ENCODE measurements at places on chromosomes 6 and 20.

DNA sequence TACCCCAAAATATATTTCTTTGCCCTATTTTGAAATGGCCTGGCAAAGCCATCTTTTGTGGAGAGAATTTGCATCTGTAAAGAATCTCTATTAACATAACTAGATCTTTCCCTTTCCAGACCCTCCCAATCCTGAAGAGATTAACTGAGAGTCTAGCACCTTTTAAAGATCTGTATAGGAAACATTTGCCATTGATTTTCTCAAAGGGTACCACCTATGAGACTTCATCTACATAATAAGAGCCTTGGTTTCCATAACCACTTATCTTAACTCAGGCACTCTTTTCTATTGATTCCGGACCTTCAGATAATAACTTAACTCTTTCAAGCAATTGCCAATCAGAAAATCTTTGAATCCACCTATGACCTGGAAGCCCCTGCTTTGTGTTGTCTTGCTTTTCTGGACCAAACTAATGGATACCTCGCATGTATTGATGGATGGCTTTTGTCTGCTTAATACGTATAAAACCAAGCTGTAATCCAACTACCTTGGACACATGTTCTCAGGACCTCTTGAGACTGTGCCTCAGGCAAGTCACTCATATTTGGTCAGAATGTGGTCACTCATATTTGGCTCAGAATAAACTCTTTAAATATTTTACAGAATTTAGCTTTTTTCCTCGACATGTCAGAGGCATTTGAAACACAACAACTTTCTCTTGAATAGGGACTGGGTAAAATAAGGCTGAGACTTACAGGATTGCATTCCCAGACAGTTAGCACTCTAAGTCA is 31.4 kb downstream of the SLC22A2 start:
- no peak for DNase-seq

DNA sequence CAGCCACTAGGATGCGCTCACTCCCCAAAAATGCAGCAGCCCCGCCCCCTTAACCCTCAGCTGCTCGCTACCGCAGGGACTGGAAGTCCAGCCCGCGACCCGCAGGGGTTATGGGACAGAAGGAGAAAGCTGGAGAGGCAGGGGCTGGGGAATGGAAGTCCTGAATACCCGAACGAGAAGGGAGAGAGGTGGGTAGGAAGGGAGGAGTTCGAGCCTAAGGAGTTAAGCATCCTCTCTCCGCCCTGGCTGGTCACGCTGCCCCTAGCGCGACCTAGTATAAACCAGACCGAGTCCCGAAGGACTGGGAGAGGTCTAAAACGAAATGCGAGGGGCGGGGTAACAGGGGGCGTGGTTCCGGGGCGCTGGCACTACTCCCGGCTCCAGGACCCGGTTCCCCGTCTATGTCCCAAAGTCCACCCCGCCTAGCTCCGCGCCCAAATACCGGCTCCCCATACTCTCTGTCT is 448 bp upstream of the DDAH2 start:
- DNase-seq, result peak; percentile 72

GRCh38 chr6:131399433-131399832 is 173.6 kb upstream of the ARG1 start:
- no peak for DNase-seq

- DNase-seq, result no peak
These were observed 401 bp upstream of the PHF3 start for GRCh38 chr6:63635215-63635587.

GRCh38 chr6:112349636-112349934 is 2.5 kb downstream of the RFPL4B start:
- DNase-seq, result no peak

GRCh38 chr6:129645106-129645829 is 64.7 kb downstream of the ARHGAP18 start:
- no peak for DNase-seq

Data from endothelial cell (in vitro differentiated cells).